ENCODE measurements at places on chromosomes 11 and 22.

DNA sequence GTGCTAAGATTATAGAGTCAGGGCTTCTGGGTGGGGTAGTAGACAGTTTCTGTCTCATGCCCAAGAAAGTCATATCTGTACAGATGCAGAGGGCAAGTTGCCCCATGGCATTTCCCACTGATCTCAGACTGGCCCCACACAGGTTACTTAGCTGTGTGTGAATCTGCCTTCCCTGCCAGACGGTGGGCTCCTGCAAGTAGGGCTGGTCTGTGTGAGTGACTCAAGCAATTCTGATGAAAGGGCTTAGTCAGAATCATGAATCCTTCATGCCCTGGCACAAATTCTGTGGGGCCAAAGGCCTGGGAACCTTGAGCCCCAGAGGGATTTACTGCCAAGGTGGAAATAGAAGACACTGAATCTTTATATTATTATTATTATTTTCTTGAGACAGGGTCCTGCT is 30.4 kb downstream of the USH1C start:
- no peak for DNase-seq

- peak; percentile 67 for DNase-seq
Observed at GRCh38 chr22:20569059-20570058, 61.9 kb downstream of the MED15 start.

DNA sequence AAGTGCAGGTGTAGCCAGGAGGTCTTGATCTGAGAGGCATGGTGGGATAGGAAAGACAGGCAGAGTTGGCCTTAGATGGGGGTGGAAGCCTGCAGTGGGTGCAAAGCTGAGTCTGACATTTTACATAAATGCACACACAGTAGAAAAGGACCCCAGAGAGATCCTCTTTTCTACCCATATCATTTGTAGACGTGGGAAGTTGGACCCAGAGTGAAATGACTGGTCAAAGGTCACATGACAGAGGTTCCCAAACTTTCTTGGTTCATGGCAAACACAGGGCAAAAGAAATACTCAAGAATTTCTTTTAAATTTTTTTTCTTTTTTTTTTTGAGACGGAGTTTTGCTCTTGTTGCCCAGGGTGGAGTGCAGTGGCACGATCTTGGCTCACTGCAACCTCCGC is 6.2 kb upstream of the FOXRED2 start:
- DNase-seq, result no peak

DNA sequence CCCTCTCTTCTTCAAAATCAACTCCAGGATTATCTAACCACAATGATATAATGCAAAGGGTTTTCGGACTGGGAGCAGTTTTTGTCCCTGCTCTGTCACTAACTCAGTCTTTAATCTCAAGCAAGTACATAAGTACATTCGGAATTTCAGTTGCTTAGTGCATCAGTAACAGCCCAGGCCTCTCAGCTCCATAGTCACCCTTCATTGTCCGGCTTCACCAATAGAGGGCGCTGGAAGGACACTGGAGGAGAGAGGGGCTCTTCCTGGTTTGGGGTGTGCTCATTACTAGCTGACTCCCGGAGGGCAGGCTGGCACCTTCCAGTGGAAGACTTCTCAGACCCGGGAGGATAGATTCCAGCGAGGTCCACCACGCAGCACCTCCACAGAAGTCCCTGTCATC is 90.4 kb upstream of the PDGFD start:
- no peak for DNase-seq

GRCh38 chr22:42877597-42878340 is 20.7 kb upstream of the ARFGAP3 start:
- DNase-seq, result no peak

- no peak for DNase-seq
Observed at GRCh38 chr11:843818-844692, 1.4 kb downstream of the TSPAN4 start.

GRCh38 chr11:69467646-69468045 is 13.8 kb upstream of the LINC01488 start:
- DNase-seq, result no peak

- no peak for DNase-seq
Observed at GRCh38 chr11:3808861-3809623, 682 bp downstream of the PGAP2 start.

DNA sequence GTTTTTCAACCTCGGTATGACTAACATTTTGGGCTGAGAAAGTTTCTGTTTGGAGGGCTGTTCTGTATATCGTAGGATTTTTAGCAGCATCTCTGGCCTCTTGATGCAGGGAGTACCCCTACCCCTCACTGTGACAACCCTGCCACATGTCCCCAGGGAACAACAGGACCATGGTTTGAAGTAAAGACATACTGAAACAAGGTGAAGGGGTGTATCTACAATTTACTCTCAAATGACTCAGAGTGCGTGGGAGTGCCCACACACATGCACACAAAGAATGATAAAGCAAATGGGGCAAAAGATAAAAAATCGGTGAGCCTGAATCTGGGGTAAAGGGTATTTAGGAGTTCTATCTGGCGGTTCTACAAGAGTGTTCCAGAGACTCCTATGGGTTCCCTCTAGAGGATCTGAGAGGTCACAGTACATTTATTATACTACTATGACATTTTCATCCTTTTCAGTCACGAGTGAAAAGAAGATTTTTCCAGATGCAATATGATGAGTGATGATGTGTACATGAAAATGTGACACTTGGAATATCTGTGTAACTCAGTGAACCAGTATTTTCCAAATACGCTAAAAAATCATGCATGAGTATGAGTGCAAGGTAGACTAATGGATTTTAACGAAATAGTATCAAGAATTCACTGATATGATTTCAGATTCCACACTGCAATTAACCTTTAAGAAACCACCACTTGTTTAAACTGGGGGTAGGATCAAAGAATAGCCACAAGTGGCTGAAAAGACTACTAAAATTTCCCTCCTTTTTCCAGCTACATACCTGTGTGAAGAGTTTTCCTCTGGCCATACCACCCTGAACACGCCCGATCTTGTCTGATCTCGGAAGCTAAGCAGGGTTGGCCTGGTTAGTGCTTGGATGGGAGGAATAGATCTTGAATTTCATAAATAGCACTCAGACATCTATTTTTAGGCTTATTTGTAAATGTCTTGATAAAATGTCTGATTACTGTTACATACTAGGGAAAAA is 56.3 kb upstream of the YPEL1 start:
- no peak for DNase-seq

GRCh38 chr22:49567899-49568750 is 259.5 kb downstream of the BRD1 start:
- DNase-seq, result no peak

DNA sequence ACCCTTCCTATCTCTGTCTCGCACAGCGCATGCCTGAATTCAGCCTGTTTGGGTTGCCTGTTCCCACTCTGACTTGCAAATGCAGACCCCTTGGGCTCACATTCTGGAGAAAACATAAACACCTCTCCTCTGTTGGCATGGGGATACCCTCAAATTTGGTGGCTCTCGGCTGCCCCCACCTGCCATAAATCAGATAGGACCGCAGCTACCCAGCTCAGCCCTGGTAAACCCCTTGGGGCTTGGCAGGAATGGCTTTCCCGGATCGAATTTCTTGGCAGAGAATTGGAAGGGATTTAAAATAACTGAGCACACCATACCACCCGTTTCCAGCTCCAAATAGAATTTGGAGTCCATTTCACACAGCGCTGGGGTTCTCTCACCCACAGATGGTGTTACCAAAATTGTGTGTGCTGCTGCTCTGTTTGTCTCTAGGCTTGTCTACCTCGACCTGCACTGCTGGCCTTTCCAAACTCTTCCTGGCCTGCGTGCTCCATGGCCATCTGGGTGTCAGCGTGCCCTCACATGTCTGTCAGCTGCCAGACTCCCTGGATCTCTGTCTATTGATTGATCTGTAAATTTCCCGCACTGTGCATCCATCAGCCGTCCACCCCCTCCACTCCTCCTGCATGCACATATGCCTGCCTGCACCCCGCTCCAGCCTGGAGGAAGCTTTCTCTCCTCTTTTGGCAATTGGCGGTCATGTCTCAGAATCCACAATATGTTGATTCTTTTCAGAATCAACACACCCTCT is 134.0 kb downstream of the NTM start:
- no peak for DNase-seq

DNA sequence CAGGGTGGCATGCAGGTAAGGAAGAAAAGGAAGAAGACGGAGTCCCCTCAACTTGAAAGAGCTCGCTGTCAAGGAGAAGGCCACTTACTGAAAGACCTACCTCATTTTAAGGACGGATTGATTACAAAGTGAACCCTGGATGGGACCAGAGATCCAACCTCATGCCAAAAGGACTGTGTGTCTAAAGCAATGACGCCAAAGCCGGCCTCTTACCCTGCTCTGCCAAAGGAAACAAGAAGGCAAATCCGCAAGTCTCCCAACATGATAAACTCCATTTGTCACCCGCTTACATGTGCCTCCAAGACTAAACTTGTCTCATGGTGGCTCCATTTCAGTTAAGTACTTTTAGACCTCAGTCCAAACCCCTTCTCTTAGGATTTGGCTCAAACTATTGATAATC is 148.7 kb upstream of the MTMR2 start:
- no peak for DNase-seq

DNA sequence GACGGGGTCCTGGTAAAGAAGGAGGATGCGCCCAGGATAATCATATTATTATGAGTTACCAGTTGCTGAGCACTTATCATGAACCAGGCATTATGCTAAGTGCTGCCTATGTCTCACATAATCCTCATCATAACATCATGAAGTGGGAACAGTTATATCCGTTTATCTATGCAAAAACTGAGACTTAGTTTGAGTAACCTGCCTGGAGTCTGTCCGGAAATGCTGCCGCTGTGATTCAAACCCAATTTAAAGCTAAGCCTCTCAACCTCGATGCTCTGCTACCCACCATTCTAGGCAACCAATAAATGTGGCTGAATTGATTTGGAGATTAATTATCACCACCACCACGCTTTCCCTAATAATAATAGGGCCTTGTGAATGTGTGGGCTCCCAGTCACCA is 111.5 kb upstream of the CLMP start:
- no peak for DNase-seq

- DNase-seq, result no peak
Observed at GRCh38 chr11:86688398-86689179, 16.2 kb upstream of the ME3 start.

- DNase-seq, result no peak
Observed at GRCh38 chr11:113286509-113287497, 27.6 kb upstream of the TTC12 start.

DNA sequence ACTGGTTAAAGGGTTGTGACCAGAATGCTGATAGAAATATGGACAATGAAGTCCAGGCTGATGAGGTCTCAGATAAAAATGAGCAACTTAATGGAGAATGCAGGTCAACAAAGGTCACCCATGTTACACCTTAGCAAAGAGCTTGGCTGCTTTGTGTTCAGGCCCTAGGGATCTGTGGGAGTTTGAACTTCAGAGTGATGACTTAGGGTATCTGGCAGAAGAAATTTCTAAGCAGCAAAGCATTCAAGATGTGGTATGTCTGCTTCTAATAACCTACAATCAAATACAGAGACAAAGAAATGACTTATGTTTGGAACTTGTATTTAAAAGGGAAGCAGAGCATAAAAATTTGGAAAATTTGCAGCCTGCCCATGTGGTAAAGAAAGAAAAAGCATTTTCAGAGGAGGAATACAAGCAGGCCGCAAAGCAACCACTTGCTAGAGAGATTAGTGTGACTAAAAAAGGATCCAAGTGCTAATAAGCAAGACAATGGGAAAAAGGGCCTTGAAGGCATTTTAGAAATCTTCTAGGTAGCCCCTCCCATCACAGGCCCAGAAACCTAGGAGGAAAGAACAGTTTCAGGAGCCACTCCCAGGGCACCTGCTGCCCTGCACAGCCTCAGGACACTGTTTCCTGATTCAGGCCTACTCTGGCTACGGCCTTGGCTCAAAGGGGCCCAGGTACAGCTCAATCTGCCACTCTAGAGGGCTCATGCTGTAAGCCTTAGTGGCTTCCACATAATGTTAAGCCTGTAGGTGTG is 41.3 kb downstream of the TNKS1BP1 start:
- no peak for DNase-seq

DNA sequence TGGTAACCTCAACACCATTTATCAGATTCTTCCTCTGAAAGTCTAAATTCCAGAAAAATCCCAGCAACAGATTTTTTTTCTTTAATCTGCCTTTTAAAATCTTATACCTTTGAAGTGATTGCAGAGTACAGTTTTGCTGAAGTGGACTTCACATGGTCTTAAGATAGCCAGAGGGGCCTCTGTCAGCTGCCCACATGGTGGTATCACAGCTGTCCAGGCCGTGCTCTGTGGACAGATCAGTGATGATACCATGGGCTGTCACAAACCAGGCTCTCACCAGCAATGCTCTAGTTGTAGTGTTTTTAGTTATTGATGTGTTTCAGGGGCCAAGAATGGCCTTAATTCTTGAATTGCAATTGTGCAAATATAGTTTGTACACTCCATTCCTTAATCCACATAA is 44.0 kb downstream of the PARVA start:
- no peak for DNase-seq

- no peak for DNase-seq
Observed at GRCh38 chr11:32940865-32941264, 48.3 kb downstream of the QSER1 start.

GRCh38 chr11:2093575-2094353 is 45.4 kb downstream of the IGF2 start:
- no peak for DNase-seq

DNA sequence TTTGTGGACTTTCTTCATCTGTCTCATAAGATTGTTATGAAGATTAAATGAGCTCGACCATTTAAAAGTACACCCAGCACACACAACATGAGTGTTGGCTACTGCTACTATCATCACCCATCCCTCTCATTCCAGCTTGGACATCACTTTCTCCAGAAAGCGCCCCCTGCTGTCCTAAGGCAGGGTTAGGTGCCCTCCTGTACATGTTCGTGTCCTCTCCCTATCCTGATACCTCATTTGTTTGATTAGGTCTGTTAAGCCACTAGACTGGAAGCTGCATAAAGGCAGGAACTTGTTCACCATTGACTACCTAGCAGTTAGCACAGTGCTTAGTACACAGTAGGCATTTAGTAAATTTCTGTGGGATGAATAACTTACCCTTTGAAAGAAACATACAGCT is 85.5 kb downstream of the ENTHD1 start:
- peak; percentile 8 for DNase-seq

DNA sequence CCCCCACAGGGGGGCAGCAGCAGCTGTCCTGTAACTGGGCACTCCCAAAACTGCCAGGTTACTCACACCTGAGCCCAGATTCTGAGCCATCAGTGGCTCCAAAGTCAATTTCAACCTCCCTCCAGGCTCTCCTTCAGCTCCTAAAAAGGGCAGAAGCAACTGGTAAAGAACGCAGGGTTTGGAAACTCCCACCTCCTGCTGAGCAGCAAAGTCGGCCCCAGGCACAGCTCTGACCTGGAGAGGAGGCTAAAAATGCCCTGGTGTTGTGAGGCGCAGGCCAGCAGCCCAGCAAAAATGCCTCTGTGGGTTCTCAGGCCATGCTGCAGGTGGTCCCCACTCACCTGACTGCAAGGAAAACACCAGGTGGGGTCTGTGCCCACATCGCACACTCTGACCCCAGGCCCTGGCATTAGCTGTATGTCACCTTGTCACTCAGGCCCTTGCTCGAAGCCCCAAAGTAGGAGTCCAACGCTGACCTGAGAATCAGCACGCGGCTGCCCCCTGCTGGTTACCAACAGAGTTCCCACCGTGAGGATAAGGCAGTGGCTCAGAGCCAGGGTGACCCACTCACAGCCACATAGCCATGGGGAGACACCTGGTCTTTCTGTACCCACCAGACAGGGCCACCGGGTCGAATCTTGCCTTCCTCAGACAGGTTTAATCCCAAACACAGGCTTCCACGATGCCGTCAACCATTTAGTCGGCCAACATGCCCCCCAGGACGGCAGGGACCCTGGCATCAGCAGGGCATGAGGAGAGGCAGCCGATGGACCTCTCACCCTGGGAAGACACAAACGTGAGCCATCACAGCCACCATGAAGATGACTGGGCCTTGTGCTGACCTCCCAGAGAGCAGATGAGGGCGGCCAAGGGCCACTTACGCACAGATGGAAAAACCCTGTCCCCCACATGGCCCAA is 11.1 kb downstream of the POLR3H start:
- DNase-seq, result peak; percentile 54
